K562 (cell line): ENCODE measurements at places on chromosomes 2 and 18.

- no peak for DNase-seq
These were observed 99.1 kb upstream of the PELI1 start for GRCh38 chr2:64243081-64244036.

DNA sequence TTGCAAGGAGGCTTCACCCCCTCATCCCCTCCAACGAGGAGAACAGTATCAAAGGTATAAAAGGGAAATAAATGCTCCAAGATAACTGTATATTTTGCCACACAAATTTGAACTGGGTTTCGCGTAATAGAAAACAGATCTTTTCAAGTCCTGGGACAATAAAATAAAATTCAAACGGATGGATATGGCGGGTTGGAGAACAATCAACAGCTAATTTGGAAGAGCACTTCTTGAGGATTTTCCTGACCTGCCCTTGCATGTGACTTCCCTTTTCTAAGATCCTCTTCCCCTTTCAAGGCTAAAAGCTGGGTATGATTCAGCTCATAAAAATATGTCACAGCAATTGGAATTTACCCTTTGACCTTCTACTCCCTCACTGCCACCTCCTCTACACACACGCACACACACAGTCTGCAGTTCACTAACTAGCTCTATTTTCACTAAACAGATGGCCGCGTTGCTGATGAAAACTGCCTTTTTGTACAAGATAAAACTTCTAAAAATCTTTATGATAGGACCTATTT, 386.9 kb downstream of the FIGN start:
- no peak for DNase-seq

DNA sequence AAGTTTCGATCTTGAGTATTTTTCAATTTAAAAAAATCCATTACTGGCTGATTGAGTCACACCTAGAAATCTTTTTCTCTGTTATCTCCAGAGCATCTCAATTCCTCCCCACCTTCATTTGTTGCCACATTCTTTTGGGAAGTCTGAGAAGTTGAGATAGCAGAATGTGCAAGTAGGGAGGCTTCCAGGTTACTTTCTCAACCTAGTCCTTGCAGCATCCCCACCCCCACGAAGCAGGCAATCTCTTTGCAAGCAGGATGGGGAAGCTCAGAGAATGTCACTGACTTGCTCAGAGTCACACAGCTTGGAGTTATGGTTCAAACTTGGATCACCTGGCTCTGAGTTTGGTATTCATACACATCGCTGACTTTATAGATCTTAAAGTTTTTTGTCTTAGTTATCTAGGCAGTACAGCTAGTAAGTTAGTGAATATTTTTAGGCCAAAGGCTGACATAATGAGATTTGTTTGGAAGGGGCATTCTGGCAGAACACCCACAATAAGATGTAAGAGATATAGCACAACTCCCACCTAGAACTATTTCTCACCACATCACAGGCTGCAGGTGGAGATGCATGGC, 25.9 kb upstream of the LCLAT1 start:
- DNase-seq: peak; percentile 40

DNA sequence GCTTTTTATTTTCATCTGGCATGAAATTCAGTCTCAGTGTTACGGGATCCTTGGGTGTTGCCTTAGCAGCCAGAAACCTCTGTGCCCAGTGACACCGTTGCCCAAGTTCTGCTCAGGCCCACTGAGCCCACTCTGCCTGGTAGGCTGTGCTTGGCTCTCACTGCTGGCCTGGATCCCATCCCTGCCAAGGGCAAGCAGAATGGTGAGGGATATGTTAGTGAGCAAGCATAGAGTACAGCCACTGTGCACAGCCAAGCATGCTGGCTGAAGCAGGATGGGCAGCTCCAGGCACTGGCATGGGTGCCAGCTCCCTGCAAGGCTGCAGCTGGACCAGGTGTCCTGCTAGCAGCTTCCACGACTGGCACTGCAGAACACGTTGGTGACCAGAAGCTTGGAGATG, 194.7 kb upstream of the TFPI start:
- no peak for DNase-seq

GRCh38 chr2:65420712-65421431, 11.5 kb downstream of the SPRED2 start:
- DNase-seq: peak; percentile 51

- no peak for DNase-seq
These were observed 580.5 kb upstream of the NXPH2 start for GRCh38 chr2:139360654-139361053.

GRCh38 chr18:42706029-42706608, 409.4 kb downstream of the RIT2 start:
- no peak for DNase-seq

GRCh38 chr18:48455555-48456478, 46.6 kb upstream of the ZBTB7C start:
- no peak for DNase-seq

- no peak for DNase-seq
These were observed 328.2 kb upstream of the CDH7 start for GRCh38 chr18:65422544-65423136.

GRCh38 chr2:150690870-150691269, 203.4 kb upstream of the RND3 start:
- DNase-seq: no peak

DNA sequence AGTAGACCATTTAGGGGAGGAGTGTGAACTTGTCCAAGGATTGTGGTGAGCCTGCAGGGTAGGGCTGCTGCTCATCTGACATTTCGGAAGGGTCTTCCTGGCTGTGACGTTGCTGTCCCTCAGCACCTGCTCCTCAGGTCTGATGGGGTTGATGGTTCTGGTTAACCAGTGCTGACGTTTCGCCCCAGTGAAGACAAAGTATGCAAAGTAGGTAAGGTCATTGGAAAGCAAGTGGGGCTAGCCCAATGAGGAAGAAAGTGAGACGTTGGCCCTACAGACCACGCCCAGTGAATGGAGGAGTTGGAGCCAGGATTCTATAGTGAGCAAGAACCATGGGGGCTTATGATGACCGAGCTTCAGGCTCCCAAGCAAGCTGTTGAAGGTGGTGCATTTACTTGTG, 33.4 kb upstream of the ZNF396 start:
- DNase-seq: no peak

DNA sequence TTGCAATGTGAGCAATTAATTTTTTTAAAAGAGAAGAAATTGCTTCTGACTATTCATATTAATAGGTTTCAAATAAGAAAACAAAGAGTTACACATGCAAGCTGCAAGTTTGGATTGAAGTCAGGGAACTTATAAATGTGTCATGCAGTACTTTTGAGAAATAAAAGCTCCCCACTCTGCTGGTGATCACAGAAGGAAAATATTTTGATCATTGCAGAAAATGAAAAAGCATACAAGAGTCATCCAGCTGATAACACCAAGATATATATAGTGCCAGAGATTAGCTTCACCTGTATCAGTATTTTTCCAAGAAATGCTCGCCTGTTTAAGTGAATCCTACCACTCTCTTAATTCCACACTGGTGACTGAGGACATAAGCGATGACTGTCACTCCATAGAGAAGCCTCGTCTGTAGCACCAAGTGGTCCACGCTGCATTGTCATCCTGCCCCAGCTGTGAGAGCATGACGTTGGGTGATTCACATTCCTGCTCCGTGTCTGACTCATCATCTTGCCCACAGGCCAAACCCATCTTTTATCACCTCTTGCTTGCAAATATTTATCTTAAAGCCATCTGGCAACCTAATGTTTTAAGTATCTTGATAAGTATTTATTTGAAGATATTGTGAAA, 178.0 kb downstream of the ASXL3 start:
- no peak for DNase-seq
